Activated naive CD4-positive, alpha-beta T cell treated with Interleukin-2 at 50 U/mL for 16 hours (primary cell): ENCODE measurements at places on chromosomes 4 and X.

GRCh38 chr4:3307486-3307885 lies 14.7 kb downstream of the RGS12 start:
- DNase-seq = no peak

DNA sequence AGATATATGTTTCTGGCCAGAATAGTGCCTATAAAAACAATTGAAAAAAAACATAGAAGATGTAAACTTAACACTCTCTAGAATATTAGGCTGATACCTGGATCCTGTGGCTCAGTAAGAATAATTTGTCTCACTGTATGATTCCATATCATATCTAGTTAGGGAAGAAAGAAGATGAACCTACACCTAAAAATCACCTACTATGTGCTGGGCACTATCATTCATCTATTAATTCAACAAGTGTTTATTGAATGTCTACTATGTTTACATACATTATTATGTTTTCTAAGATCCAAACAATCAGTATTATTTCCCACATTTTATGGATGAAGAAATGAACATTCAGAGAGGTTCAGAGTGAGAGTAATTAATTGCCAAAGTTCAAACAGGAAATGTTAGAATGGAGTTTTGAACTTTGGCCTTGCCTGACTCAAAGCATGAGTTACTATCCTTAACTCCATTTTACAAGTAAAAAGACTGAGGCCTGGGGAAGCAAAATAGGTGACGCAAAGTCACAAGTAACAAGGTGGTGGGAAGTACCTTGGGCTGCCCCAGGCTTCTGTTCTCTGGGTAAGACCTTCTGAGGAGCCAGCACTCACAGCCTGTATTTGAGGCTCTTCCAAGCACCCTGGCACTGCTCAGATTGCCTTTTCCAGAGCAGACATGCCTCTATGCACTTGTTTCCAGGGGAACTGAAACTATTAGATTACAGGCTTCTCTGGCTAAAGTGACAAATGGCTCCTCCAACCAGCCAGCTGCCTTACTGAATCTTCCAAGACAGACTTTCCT lies 111.1 kb upstream of the ACSL4 start:
- no peak for DNase-seq

DNA sequence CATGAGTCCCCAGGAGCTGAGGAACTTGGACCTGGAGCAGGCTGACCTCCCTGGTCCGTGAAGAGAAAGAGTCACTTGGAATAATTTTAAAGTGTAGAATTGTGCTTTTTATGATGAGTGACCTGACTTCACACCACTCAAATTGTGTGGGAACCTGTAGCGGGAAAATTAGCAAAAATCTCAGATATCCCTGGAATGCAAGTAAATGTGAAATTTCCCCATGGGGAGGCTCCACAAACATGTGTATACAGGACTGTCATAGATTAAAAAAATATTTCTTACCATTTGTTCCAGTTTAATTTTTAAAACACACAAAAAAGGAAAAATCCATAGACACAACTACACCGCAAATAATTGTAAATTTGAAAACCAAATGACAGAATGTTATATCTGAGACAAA lies 1079.6 kb upstream of the PABPC4L start:
- DNase-seq = no peak

GRCh38 chr4:140308366-140309123 lies 64.9 kb upstream of the SCOC start:
- no peak for DNase-seq
